ENCODE measurements at places on chromosomes 7 and 10. TPM values are rescaled to one million over a fixed set of nuclear protein-coding genes. Genes with fewer than 3 reads are reported as not detected.

- peaks cover 8% of the 10 kb centered on the region for H3K4me1 ChIP-seq
- H3K4me3 ChIP-seq = peak overlapping the region; percentile 52
- H3K27me3 ChIP-seq = no peaks in the 10 kb centered on the region
- H3K27ac ChIP-seq = peak overlapping the region; percentile 69
- H3K36me3 ChIP-seq = no peaks in the 10 kb centered on the region
Observed at GRCh38 chr10:103854686-103855391, 537 bp downstream of the SH3PXD2A start.

DNA sequence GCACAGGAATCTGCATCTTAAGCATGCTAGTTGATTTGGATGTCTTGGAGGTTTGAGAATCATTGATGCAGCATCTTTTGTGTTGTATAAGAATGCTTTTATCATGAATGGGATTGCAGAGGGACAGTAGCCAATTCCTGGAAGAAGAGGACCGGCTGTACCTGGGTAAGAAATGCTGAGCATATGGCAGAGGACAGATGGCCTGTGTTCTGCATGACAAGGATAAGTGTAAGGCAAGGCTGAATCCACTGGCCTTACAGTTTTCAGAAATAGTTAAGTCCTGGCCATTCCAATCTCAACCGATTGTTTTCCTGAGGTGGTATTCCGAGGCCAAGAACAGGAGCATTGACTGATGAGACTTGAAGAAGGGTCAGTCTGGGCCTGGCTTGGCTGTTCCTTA, 24.4 kb upstream of the KBTBD2 start:
- no peaks in the 10 kb centered on the region for H3K4me1 ChIP-seq
- no peaks in the 10 kb centered on the region for H3K36me3 ChIP-seq
- no peak overlapping the region for H3K27ac ChIP-seq
- no peak overlapping the region for H3K4me3 ChIP-seq
- no peak for DNase-seq

Gene SLC18A2
- total RNA-seq = 1.9 TPM

Gene OR13A1
- total RNA-seq = not detected

Gene MKX
- total RNA-seq = 10.5 TPM

GRCh38 chr10:93495654-93496321, 624 bp upstream of the CEP55 start:
- H3K4me1 ChIP-seq = peaks cover 3% of the 10 kb centered on the region
- H3K36me3 ChIP-seq = no peaks in the 10 kb centered on the region
- H3K27ac ChIP-seq = peak overlapping the region; percentile 15
- DNase-seq = peak; percentile 33
- H3K4me3 ChIP-seq = peak overlapping the region; percentile 52
- no peaks in the 10 kb centered on the region for H3K27me3 ChIP-seq

DNA sequence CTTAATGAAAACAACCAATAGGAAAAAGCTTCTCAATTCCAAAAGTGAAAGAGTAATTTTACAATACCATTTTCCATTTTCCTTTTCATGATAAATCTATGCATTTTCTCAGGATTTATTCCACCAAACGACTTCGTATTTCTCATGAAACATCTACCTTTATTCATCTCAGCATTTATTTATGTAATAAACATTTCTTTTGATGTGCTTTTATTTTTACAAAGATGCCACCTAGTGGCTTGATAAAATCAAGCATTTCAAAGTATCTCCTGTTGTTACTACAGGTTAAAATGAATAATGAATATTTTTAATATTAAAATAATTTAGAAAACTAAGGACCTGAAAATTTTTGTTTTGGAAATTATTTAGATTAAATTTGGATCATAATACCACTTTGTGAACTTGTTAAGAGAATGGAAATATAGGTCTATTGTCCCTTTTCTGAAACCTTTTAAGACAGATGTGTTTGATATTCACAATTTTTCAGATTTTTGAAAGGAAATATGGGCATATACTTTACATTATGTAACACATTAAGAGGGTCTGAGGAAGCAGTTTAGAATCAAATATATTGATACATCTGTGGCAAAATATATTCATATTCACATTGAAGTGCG, 2.7 kb upstream of the IQUB start:
- H3K36me3 ChIP-seq = no peaks in the 10 kb centered on the region
- DNase-seq = no peak
- no peaks in the 10 kb centered on the region for H3K27me3 ChIP-seq
- no peak overlapping the region for H3K4me3 ChIP-seq
- H3K4me1 ChIP-seq = no peaks in the 10 kb centered on the region

GRCh38 chr10:78959217-78959923, 109.4 kb upstream of the ZMIZ1 start:
- no peak overlapping the region for H3K27ac ChIP-seq
- H3K4me3 ChIP-seq = no peak overlapping the region
- no peaks in the 10 kb centered on the region for H3K27me3 ChIP-seq
- no peak for DNase-seq
- H3K4me1 ChIP-seq = no peaks in the 10 kb centered on the region

DNA sequence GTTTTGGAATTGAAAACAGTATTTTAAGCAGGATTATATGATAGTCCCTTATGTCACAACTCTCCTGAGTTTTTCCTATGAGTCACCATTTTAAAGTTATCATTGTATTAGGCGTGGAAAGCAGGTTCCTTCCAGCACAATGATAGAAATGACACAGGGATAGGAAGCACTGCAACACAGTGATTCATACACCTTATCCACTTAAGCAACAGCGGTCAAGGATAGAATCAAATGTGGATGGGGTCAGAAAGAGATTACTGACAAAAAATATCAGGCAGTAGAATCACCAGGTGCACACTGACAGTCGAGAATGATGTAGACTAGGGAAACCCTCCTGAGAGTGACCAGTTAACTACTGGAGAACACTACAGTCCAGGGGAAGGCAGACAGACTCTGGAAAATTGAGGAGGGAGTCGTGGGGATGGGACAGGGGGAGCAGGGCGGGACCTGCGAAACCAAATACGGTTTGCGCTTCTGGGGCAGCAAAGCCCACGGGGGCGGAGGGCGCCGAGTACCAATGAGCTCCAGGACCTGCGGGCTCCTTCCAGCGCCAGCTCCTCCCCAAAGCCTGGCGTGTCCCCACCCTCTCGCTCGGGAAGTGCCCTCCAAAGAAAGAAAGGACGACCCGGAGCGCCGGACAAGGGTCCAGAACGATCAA, 479 bp downstream of the PNPLA8 start:
- H3K4me1 ChIP-seq = no peaks in the 10 kb centered on the region
- no peaks in the 10 kb centered on the region for H3K27me3 ChIP-seq
- H3K4me3 ChIP-seq = peak overlapping the region; percentile 74
- H3K36me3 ChIP-seq = no peaks in the 10 kb centered on the region
- no peak for DNase-seq

DNA sequence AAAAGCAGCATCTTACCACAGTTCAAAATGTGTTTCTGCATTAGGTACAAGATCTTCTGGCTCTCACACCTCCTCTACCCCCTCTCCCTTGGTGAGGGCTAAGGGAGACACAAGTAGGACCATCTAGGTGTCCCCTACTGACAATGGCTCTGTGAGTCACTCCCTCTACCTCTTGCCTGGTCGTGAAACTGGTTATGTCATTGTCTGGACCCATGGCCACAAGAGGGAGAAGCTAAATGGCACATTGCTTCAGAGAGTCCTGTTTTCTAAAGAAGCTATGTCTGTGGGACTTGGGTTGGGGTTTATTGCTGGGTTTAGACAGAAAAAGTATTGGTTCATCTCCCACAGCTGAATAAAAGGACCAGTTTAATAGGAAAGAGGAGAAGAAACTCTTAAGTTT, 4.0 kb upstream of the PLXNA4 start:
- no peaks in the 10 kb centered on the region for H3K36me3 ChIP-seq
- no peaks in the 10 kb centered on the region for H3K27me3 ChIP-seq
- no peak for DNase-seq
- H3K27ac ChIP-seq = no peak overlapping the region
- peaks cover 4% of the 10 kb centered on the region for H3K4me1 ChIP-seq
- no peak overlapping the region for H3K4me3 ChIP-seq

DNA sequence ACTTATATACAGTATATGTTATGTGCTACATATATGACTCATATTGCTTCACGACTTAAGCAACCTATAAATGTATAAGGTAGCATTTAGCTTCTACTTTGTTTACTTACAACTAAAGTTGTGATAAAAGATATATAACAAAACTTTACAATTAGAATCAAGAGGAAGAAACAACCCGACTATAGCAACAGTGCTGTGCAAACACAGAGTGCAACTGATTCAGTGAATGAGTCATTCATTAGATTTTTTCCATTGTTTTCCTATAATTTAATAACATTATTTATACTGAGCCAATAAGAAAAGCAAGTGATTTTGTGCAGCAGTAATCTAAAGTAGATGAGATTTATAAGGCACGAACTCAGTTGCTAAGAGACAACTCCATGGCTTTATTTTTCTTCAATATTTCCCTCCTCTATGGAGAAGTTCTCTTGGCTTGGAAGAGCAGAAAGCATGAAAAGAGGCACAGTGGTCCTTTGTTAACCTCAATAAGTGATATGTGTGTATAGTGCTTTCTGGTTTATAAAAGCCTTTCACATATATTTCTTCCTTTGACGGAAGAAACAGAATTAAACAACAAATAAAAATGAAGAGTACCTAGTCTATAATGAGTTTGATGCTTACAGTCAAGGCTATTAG, 19.8 kb downstream of the CEP41 start:
- no peaks in the 10 kb centered on the region for H3K36me3 ChIP-seq
- no peaks in the 10 kb centered on the region for H3K4me1 ChIP-seq
- no peak for DNase-seq
- no peak overlapping the region for H3K4me3 ChIP-seq
- H3K27ac ChIP-seq = no peak overlapping the region
- H3K27me3 ChIP-seq = no peaks in the 10 kb centered on the region

GRCh38 chr7:135756191-135756590, 7.6 kb upstream of the FAM180A start:
- H3K27me3 ChIP-seq = no peaks in the 10 kb centered on the region
- H3K27ac ChIP-seq = no peak overlapping the region
- H3K4me3 ChIP-seq = no peak overlapping the region
- no peaks in the 10 kb centered on the region for H3K4me1 ChIP-seq
- H3K36me3 ChIP-seq = no peaks in the 10 kb centered on the region
- DNase-seq = no peak

Gene CPA2
- not detected for total RNA-seq
